NCI-H1417 (cell line): ENCODE measurements at places on chromosomes 6 and 20.

DNA sequence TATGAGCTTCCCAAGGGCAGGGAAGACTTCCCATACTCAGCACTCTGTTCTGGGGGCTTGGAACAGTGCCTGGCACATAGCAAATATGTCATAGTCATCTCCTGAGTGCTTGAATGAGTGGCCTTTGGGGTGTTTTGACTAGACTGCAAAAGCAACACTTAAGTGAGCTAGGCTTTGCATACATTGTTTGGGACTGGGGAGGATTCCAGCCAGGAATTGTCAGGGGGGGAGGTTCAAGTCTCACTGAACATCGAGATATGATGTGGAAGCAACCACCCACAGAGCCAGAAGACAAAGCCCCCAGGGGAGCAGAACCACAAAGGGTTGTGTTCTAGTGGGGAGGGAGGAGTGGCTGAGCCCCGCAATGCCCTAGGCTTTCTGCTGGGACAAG is 98.4 kb downstream of the SYCP2 start:
- no peak for DNase-seq

DNA sequence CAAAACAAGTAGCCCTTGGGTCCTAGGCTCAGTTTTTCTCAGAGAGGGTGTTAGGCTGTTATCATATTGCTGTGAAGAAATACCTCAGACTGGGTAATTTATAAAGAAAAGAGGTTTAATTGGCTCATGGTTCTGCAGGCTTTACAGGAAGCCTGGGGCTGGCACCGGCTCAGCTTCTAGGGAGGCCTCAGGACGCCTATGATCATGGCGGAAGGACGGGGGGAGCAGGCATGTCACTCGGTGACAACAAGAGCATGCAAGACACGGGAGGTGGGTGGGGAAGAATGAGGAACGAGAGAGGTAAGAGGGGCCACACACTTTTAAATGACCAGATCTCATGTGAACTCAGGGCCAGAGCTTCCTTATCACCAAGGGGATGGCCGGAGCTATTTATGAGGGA is 26.9 kb downstream of the CDH26 start:
- DNase-seq, result no peak

DNA sequence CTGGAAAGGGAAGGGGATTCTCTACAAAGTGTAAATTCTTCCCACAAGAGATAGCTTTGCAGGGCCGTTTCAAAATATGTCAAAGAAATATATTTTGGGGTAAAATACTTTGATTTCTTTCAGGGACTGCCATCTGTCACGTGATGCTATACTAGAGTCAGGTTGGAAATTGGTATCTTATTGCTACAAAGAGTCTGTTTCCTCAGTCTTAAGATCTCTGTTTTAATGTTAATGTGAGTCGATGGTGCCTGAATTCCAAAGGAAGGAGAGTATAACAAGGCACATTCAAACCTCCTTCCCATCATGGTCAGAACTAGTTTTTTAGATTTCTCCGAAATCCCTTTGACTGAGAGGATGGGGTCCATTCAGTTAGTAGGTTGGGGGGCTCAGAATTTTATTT is 36.3 kb upstream of the PDE7B start:
- DNase-seq, result no peak

DNA sequence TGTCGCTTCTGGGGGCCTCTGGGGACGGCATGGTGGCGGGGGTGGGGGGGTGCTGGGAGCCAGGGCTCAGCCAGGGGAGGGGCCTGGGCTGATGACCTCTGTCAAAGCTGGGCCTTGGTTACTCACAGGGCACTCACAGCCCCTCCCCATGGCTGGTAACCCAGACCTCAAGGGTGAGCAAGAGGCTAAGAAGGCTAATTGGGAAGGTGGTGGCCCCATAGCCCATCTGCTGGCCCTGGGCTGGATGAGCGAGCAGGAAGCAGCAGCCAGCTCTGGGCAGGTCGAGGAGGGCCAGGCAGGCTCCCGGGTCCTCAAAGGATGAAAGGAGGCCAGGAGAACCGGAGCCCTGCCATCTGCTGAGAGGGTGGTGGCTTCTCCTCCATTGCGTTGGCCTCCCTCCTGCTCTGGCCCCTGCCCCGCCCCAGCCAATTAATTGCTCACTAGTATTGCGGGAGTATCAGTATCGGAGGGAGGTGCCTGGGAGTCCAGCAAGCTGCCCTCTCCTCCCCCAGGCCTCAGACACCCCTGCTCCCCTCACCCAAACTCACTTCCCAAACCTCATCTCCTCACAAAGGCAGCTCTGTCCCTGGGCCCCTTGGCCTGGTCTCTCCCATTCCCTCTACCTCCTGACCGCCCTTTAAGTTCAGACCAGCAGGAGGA is 1.0 kb upstream of the CDSN start:
- no peak for DNase-seq

GRCh38 chr6:85115376-85115775 is 334.5 kb upstream of the NT5E start:
- no peak for DNase-seq

DNA sequence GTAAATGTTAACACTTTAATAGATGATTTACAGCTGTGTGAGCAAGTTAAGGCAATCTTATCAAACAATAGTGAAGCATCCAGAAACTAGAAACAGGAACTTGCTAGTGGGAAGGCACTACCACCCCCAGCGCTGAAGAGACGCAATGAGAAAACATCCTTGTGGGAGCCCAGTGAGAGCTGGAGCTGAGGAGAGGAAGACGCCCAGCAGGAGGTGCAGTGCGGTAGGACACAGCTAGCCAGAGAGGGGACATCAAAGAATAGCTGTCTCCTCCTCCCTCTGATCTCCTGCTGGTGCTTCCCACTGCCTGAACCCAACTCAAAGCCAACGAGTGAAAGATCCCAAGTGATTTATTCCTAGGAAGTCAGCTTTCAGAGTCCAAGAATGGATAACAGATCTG is 140.3 kb downstream of the COL12A1 start:
- no peak for DNase-seq

GRCh38 chr6:35605600-35605999 is 83.1 kb downstream of the FKBP5 start:
- DNase-seq, result no peak

DNA sequence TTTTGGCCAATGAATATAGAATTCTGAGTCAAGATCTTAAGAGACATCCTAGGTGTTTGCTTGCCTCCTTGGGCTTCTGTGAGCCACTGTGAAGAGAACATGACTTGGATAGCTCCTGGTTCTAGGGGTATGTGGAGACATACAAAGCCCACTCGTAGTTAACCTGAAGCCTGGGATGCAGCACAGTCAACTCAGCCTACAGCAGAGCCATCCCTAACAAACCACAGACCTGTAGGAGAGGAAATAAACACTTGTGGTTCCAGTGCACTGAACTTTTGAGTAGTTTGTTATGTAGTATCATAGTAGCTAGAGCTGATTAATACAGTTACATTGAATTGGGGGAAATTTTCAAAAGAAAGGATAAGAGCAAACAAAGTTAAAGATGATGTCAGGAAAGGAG is 474.4 kb upstream of the HSF2 start:
- DNase-seq, result no peak

GRCh38 chr6:14001329-14002012 is 76.7 kb downstream of the RNF182 start:
- no peak for DNase-seq

- peak; percentile 15 for DNase-seq
Measured at GRCh38 chr20:25356271-25356933, 34.2 kb downstream of the ABHD12 start.

DNA sequence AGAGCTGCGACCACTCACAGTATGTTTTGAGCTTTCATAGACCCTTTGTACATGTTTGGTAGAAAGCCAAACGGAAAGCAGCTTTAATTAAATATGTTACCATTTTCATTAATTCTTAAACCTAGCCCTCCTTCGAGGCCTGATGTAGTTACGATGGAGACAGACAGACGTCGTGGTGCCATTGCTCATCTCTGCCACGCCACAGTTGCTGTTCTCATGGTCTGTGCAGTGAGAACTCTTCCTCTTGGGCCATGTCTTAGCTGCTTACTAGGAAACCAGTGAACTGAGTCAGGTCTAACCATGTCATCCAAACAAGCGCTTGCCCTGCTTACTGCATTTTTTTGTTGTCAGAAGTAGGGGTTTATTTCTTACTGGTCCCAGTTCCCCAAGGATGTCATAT is 62.8 kb downstream of the SNX9 start:
- no peak for DNase-seq

GRCh38 chr6:26025894-26026832 is 61.1 kb upstream of the HFE start:
- peak; percentile 95 for DNase-seq

GRCh38 chr6:159807150-159807858 is 7.2 kb downstream of the PNLDC1 start:
- DNase-seq, result no peak

- no peak for DNase-seq
Measured at GRCh38 chr6:113873043-113873667, 16.0 kb downstream of the MARCKS start.

DNA sequence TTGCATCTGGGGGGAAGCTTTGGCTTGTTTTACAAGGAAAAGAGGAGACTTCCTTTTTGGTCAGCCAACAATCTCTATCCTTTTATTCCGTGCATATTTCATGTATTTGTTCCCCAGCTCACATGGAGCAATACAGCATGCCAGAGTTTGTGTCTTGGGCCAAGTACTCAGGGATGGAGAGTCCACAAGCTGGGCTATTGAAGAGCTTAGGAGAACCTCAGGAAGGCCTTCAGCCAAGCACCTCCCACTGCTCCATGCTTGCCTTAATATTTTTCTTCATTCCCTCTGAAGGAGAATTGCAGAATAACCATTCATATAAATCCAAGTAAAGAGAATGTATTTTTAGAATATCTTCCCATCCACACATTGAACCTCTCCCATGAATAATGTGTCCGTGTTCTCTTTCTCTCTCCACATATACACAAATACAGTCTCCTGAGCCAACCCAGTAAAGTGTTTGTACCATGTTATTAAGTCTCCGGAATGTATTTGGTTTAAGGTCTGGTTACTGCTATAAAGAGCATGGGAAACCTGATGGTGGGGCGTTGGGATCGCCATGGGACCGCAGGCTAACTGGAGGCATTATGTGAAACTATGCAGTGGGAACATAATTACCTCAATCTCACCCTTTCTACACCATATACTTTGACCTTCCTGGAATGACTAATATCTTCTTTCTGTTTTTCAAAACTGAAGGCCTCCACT is 3.0 kb downstream of the LAMA4 start:
- DNase-seq, result no peak

DNA sequence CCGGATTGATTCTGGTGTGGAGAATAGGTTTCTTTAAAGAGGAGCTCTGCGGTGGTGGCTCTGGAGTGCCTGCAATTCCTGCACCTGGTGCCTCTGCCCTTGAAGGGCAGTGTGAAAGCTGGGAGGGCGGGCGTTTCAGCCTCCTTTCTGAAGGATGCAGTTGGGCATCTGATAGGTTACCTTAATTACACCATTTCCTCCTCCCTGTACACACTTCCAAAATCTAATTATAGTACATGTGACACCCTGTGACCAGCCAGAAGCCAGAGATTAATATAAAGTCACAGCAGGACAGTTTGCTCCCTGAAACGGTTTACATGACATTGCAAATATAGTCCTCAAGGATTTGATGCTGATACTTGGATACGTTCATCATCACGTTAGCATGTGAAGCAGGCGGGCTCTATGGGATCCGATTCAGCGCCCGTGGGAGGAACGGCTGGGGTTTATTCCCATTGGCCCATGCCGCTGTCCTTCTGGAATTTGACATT is 548.2 kb downstream of the QKI start:
- DNase-seq, result no peak

GRCh38 chr6:44251576-44252524 is 4.9 kb downstream of the HSP90AB1 start:
- DNase-seq, result no peak
